Right lobe of liver (tissue), 6 donors: ENCODE measurements at places on chromosomes 3 and 15. TPM values are rescaled to one million over a fixed set of nuclear protein-coding genes. Genes with fewer than 3 reads are reported as not detected.

The SH2D7 gene
- not detected for total RNA-seq

The TTLL13 gene
- total RNA-seq: not detected

The TMEM45A gene
- 49.5 TPM for total RNA-seq

The SLC6A20 gene
- 0.12 TPM for total RNA-seq

The PIERCE2 gene
- 1.4 TPM for total RNA-seq

The ZIC4 gene
- not detected for total RNA-seq

The SPINK8 gene
- total RNA-seq: not detected

The CMC1 gene
- 15.1 TPM for total RNA-seq

The RTP4 gene
- total RNA-seq: 0.92 TPM

The TRIM42 gene
- total RNA-seq: not detected

The RAB27A gene
- total RNA-seq: 37.5 TPM

The PTH1R gene
- total RNA-seq: 13.3 TPM

The SOX14 gene
- not detected for total RNA-seq

The LMLN gene
- 2.7 TPM for total RNA-seq

The CRYGS gene
- total RNA-seq: 2.6 TPM

The OR5H14 gene
- total RNA-seq: not detected

The ZPLD1 gene
- not detected for total RNA-seq

The ZNF621 gene
- total RNA-seq: 8.8 TPM

The GOLGA6L4 gene
- total RNA-seq: 1.1 TPM

The ERC2 gene
- not detected for total RNA-seq

The ROBO1 gene
- total RNA-seq: 6.1 TPM

The SLC22A13 gene
- total RNA-seq: not detected

The LRRIQ4 gene
- not detected for total RNA-seq
